ENCODE measurements at places on chromosomes 5 and 9. TPM values are rescaled to one million over a fixed set of nuclear protein-coding genes. Genes with fewer than 3 reads are reported as not detected.
A peak's percentile ranks its signal among the peaks of the same experiment; 100 is the strongest.

DNA sequence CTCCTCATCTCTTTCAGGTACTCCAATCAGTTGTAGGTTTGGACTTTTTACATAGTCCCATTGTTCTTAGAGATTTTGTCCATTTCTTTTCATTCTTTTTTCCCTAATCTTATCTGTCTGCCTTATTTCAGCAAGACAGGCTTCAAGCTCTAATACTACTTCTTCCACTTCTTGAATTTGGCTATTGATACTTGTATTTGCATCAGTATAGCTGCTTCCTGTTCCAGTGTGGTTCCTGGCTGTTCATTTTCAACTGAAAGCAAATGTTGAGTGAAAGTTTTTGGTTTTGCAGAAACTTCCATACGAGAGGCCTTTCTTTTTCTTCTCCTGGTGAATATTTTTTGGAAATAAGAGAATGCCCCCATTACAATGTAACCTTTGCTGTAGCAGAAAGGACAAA, 12.0 kb upstream of the IFNA1 start:
- no peaks in the 10 kb centered on the region for H3K27me3 ChIP-seq
- H3K4me3 ChIP-seq = no peak overlapping the region
- no peaks in the 10 kb centered on the region for H3K4me1 ChIP-seq
- H3K27ac ChIP-seq = no peak overlapping the region
- H3K36me3 ChIP-seq = no peaks in the 10 kb centered on the region
- no peak for DNase-seq

DNA sequence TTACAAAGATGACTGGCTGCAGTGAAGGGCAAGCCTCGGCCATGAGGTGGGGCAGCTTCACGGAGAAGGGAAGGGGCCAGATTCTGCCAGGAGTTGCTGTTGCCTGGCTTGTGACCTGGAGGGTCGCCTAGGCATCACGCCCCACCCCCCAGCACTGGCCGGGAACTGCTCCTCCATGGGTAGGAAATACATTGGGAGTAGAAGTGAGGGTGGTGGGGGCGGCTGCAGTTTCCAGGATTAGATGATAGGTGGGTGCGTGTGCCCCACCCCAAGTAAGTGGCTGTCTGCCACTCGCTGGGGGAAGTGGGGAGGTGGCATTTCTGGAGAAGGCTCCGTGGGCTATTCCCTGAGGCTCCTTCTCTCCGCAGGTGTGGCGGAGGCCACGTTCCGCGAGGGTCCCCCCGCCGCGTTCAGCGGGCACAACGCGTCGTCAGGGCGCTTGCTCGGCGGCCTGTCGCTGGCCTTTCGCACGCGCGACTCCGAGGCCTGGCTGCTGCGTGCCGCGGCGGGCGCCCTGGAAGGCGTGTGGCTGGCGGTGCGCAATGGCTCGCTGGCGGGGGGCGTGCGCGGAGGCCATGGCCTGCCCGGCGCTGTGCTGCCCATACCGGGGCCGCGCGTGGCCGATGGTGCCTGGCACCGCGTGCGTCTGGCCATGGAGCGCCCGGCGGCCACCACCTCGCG, 16.9 kb downstream of the CRB2 start:
- H3K36me3 ChIP-seq = no peaks in the 10 kb centered on the region
- DNase-seq = no peak
- H3K27ac ChIP-seq = no peak overlapping the region
- no peaks in the 10 kb centered on the region for H3K27me3 ChIP-seq

- DNase-seq = no peak
- no peaks in the 10 kb centered on the region for H3K27me3 ChIP-seq
- H3K4me1 ChIP-seq = 0 out of 2 replicates have a peak, but pooled peaks cover 4% of the 10 kb centered on the region
- H3K36me3 ChIP-seq = peaks cover 1% of the 10 kb centered on the region
- peak overlapping the region; percentile 65 for H3K27ac ChIP-seq
- no peak overlapping the region for H3K4me3 ChIP-seq
These were observed 79.1 kb upstream of the RARS1 start for GRCh38 chr5:168407211-168407610.

DNA sequence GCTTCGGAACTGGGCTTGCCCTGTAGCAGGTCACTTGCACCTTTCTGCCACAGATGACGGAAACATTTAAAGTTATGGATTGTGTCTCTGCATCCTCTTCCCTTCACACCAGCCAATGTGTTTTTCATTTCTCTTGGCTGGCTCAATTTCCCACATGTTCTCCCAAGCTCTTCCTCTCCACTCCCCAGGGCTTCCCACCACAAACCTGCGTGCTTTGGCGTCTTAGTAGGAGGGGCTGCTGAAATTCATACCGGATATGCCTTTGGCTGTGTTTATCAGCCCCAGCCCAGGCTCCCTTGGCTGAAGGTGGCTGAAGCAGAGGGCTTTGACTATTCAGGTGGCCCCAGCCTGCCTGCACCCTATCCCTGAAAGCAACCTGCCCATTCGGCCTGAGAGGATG, 32.1 kb downstream of the ADRB2 start:
- DNase-seq = no peak
- H3K4me1 ChIP-seq = no peaks in the 10 kb centered on the region
- no peaks in the 10 kb centered on the region for H3K27me3 ChIP-seq

- peak overlapping the region; percentile 96 for H3K4me3 ChIP-seq
- H3K36me3 ChIP-seq = no peaks in the 10 kb centered on the region
- no peak for DNase-seq
- H3K4me1 ChIP-seq = 0 out of 2 replicates have a peak, but pooled peaks cover 6% of the 10 kb centered on the region
- no peaks in the 10 kb centered on the region for H3K27me3 ChIP-seq
These were observed 817 bp downstream of the GAPVD1 start for GRCh38 chr9:125262294-125262991.

GRCh38 chr9:76751001-76751400, 13.2 kb upstream of the PCA3 start:
- H3K4me1 ChIP-seq = no peaks in the 10 kb centered on the region
- H3K4me3 ChIP-seq = no peak overlapping the region
- no peak for DNase-seq
- no peaks in the 10 kb centered on the region for H3K36me3 ChIP-seq

GRCh38 chr9:13902286-13903066, 411.5 kb downstream of the NFIB start:
- H3K36me3 ChIP-seq = no peaks in the 10 kb centered on the region
- H3K4me3 ChIP-seq = no peak overlapping the region

- no peaks in the 10 kb centered on the region for H3K4me1 ChIP-seq
- H3K27ac ChIP-seq = no peak overlapping the region
- H3K4me3 ChIP-seq = no peak overlapping the region
- no peaks in the 10 kb centered on the region for H3K27me3 ChIP-seq
- no peaks in the 10 kb centered on the region for H3K36me3 ChIP-seq
These were observed 79.4 kb downstream of the ZNF366 start for GRCh38 chr5:72427488-72428437.

DNA sequence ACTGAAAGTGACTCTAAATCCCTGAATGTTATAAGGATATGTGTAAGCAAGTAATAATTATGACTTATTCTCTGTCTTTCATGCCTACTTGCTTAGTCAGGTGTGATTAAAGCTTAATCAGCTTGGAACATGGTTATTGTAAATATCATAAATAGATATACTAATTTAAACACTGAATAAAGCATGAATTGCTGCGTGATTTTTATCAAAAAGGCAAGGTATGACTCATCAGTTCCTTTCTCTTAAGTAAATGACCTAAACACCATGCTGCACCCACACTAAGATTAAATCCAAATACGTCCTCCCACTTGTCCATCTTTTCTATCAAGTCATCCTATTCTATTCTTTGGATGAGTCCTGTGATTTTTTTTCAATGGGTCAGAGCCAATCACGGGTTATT, 124.6 kb upstream of the MTAP start:
- no peaks in the 10 kb centered on the region for H3K4me1 ChIP-seq
- no peaks in the 10 kb centered on the region for H3K36me3 ChIP-seq
- no peak overlapping the region for H3K27ac ChIP-seq
- no peak overlapping the region for H3K4me3 ChIP-seq
- H3K27me3 ChIP-seq = no peaks in the 10 kb centered on the region

DNA sequence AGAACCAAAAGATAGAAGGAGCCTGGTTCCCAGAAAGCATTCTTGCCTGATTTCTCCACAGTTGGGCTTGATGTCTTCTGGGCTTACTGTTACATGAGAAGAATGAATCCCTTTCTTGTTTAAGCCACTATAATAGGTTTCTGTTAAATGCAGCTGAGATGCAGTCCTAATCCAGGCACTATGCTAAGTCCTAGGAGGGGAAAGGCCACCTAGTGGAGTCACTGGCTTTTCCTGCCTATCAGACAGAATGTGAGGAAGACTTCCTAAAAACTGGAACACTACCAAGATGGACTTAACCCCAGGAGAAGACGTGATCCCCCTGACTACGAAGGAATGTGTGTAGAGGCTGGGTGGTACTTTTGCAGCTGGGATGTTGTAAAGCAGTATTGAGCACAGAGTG, 34.3 kb upstream of the FSD1L start:
- peaks cover 11% of the 10 kb centered on the region for H3K4me1 ChIP-seq
- H3K27ac ChIP-seq = no peak overlapping the region
- H3K27me3 ChIP-seq = no peaks in the 10 kb centered on the region
- no peaks in the 10 kb centered on the region for H3K36me3 ChIP-seq

GRCh38 chr5:153365547-153365946, 124.9 kb upstream of the GRIA1 start:
- H3K27ac ChIP-seq = no peak overlapping the region
- no peaks in the 10 kb centered on the region for H3K4me1 ChIP-seq
- DNase-seq = no peak
- no peaks in the 10 kb centered on the region for H3K36me3 ChIP-seq

DNA sequence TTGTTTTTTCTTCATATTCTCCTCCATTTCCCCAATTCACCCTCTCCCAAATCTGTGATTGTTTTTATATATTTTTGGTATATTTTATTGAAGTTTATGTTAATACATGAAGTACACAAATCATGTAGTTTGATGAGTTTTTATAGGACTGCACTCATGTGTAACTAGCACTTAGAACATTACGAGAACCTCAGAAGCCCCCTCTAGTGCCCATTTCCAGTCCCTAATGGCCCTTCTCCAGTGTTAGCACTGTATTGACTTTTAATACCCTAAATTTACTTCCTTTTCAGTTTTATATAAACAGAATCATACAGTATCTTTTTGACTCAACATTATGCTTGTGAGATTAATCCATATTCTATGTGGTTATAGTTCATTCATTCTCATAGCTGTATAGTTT, 18.5 kb upstream of the FKTN start:
- H3K4me3 ChIP-seq = no peak overlapping the region
- no peaks in the 10 kb centered on the region for H3K36me3 ChIP-seq
- H3K4me1 ChIP-seq = no peaks in the 10 kb centered on the region
- H3K27me3 ChIP-seq = no peaks in the 10 kb centered on the region
- no peak overlapping the region for H3K27ac ChIP-seq
- peak; percentile 18 for DNase-seq

TMC1 gene
- not detected for total RNA-seq
